ENCODE measurements at places on chromosomes 6 and 20.

DNA sequence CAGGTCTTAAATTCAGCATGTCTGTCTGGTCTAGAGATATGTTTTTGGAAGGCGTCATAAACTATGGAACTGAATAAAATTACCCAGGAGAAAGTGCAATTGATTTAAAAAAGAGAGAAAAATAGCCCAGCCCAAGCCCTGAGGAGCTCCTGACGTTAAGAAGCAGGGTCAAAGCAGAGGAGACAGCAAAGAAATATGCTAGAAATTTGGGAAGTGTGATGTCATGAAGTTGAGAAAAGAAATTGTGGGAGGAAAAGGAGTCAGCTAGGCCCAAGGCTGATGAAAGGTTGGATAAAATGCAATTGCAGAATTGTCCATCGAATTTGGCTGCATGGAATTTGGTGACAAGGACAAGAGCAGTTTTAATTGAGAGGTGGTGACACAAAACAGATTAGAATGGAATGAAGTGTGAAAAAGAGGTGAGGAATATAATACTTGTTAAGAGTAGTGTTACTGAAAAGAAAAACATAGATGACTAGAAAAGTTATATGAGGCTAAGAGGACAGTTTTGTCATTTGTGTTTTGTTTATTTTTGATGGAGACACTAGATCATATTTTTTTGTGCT lies 381.6 kb downstream of the LAMA2 start:
- no peak for DNase-seq

DNA sequence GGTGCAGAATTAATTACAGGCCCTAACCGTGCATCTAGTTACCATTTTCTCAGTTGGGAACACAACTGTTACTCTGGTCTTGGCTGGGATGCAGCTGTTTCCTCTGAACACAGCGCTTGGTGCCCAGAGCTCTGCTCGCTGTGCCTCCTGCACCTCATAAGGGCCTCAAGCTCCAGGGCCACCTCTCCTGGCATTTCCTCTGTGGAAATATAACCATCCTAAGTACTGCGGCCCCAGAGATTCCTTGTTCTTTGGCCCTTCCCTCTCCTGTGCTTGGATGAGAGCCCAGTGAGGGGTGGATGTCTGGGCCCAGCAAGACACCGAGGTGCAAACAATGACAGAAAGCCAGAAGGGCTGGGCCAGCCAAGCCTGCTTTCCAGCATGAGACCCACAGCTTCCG lies 169.9 kb upstream of the CST7 start:
- peak; percentile 48 for DNase-seq

DNA sequence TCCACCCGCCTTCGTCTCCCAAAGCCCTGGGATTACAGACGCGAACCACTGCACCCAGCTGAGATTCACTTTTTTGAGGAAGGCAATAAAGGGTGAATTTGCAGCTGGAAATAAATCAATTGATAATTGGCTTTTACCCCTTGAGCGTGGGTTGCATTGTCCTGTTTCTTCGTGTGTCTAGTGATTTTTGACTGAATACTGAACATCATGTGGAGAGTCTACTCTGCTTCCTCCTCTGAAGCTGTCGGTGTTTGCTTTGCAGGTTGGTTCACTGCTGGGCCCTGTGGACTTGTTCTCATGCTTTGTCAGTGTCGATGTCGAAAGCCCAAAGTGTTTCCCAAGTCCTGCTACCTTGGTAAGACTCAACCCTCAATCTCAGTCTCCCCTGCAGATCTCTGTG lies 5.8 kb upstream of the EEF1A2 start:
- no peak for DNase-seq

DNA sequence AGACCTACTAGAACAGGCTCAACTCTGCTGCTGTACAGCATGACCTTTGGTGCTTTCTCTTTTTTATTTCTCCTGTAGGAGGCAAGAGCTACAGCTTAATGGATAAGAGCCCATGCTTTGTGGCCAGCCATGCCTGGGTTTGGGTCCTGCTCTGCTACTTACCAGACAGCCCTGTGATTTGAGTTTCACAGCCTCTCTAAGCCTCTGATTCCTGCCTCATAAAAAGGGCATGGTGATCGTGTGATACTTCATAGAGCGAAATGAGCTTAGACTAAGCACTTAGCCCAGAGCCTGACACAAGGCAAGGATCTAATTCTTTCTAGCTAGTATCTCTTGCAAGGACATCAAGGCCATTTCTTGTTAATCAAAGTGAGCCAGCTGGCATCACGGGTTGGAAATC lies 19.3 kb upstream of the PDE7B start:
- DNase-seq: no peak

DNA sequence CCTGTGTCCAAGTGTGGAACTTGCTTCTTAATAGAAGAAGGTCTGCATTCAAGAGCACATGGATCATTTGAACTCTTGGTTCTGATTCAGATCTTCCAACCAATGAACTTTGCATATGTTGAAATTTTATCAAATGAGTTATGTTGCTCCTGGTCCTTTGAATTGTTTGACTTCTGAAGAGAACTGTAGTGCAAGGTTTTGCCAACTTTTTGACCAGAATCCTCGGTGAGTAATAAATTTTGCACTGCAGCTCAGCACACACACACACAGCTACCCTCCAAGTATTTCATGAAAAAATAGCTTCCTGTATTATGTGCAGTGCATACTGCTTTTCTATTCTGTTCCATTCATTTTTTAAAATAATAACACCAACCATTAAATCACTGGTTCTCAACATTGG lies 67.5 kb downstream of the BFSP1 start:
- no peak for DNase-seq

DNA sequence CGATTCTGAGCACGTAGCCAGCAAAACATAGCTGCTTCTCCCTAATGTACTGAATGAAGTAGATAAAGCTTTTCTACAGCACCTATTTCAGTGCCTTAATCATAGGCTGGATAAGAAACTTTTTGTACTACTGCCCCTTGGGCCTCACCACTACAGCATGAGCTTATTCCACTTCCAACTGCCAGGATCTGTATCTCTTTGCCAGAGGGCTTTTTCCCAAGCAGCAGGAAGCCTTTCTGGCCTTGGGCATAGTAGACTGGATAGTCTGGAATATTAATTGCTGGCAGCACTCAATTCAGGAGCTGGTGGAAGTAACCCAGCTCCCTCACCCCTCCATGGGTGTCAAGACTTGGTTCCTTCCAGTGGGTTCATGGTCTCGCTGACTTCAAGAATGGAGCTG lies 43.6 kb downstream of the ANKEF1 start:
- DNase-seq: no peak

DNA sequence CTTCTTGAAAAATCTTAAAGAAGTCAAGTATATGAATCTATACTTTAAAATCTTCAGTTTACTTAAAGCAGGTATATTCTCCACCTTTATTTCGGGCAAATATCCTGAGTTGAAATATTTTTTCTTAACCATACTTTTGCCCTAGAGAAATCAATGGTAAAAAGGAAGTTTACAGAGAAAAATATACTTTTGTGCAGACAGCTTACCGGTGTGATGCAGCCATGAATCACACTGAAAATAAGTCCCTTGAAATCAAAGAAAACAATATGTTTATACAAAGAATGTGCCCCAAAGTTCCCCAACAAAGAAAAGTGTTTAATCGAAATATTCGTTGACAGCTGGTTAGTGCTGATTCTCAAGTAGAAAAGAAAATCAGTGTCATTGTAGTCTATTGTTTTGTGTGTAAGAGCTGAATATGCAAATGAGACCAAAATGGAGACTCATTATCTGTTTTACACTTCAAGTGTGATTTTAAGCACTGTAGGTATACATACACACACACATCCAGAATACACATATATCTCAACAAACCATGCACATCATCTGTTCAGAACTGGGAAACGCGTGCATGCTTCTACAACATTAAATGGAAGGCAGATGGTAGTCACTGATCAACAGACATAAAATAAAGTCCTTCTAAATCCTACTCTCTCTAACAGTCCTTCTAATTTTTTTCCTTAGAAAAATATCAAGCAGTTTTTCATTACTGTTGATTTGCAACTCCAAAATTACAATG lies 73.3 kb downstream of the BTBD9 start:
- DNase-seq: no peak

DNA sequence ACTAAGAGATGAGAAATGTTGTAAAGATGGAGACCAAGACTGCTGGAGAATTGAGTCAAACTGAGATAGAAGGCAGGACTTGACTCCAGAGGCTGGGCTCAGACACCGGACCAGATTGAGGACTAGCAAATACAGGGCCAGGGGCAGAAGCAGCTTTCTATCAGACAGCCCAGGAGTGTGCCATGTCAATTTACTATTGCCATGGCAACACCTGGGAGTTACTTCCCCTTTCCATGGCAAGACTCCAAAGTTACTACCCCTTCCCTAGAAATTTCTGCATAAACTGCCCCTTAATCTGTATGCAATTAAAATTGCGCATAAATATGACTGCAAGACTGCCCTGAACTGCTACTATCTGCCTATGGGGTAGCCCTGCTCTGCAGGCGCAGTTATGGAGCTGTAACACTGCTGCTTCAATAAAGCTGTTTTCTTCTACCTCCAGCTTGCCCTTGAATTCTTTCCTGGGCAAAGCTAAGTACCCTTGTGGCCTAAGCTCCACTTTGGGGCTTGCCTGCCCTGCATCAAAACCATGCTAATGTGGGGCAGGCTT lies 90.1 kb upstream of the EDN1 start:
- DNase-seq: no peak

- DNase-seq: no peak
Observed at GRCh38 chr6:74735304-74735703, 470.5 kb downstream of the COL12A1 start.

- DNase-seq: peak; percentile 1
Observed at GRCh38 chr6:28865401-28866204, 58.2 kb downstream of the TRIM27 start.

DNA sequence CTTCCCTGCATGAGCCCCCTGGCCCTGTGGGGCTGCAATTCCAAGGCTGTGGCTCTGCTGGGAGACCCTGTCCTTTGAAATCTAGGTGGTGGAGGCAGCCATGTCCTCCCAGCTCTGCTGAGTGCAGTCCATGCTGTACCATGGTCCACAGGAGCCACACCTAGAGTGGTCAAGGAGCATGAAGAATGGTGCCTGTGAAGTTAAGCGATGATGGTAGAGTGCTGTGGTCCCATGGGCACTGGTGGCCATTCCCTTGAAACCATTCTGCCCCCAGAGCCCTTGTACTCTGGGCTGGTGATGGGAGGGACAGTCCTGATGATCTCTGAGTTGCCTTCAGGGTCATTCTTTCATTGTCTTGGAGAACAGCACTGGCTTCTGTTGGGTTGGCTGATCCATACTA lies 55.3 kb downstream of the EFCAB8 start:
- no peak for DNase-seq

- no peak for DNase-seq
Observed at GRCh38 chr6:160998217-160998616, 6.6 kb downstream of the MAP3K4 start.

- DNase-seq: no peak
Observed at GRCh38 chr20:55514531-55514930, 490.8 kb downstream of the CBLN4 start.

DNA sequence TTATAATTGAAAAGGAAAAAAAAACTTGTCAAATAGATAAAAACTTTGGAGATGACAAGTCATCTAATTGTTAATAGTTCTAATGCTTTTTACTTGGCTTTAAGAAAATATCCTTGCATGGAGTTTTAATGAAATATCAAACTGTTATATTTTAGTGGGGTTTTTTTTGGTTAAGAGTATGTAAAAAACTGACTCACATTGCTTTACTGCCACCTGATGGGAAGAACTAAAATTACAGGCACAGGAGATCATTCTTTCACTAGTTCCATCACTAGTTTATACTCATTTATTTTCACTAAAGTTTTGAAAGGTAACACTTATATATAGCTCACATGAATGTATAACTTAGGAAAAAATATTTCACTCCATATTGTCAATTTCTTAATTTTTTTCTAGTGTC lies 309.1 kb downstream of the LMBRD1 start:
- no peak for DNase-seq

DNA sequence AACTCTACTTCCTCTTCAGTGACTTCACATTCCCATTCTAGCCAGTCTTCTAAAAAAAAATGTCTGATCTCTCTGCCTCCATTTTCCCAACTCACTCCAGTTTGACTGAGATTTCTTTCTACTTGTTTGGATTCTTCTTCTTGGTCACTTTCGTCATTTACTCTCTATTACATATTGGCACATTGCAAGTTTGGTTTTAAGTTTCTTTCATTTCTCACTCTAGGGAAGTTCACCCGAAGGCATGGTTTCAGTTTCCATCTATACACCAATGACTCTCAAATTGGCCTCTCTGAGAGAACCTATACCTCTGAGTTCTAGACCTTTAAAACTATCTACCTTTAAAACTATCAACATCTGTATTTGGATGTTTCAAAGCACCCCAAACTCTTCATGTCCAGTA lies 51.3 kb downstream of the CD109 start:
- no peak for DNase-seq

- DNase-seq: peak; percentile 98
Observed at GRCh38 chr6:156832231-156832647, 55.1 kb downstream of the ARID1B start.

GRCh38 chr6:110359556-110359955 lies 1.4 kb upstream of the METTL24 start:
- DNase-seq: no peak

All from DMS79 (cell line).